ENCODE measurements at places on chromosomes 16 and 17.

DNA sequence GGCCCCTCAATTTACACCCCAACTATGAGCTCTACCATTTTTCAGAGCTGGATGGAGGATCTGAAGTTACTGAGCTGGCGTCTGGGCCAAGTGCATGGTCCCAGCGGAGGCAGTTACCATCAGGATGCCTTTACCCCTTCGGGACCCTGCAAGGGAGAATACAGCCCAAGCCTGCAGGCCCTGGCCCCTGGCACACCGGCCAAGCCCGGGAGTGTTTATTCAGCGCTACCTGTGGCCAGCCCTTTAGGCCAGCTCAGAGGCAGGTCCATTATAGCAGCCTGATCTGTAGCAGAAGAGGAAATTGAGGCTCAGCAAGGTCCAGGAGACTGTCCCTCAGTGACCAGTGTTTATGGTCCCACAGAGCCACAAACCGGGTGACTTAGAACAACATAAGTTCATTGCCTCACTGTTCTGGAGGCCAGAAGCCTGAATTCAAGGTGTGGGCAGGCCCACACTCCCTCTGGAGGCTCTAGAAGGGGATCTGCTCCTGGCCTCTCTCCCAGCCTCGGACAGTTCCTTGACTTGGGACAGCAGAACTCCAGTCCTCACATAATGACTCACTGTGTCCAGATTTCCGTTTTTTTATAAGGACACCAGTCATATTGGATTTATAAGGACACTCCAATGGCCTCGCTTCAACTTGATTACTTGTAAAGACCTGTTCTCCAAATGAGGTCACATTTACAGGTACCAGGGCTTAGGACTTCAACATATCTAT is 8.8 kb downstream of the SEC14L5 start:
- no peak for DNase-seq

DNA sequence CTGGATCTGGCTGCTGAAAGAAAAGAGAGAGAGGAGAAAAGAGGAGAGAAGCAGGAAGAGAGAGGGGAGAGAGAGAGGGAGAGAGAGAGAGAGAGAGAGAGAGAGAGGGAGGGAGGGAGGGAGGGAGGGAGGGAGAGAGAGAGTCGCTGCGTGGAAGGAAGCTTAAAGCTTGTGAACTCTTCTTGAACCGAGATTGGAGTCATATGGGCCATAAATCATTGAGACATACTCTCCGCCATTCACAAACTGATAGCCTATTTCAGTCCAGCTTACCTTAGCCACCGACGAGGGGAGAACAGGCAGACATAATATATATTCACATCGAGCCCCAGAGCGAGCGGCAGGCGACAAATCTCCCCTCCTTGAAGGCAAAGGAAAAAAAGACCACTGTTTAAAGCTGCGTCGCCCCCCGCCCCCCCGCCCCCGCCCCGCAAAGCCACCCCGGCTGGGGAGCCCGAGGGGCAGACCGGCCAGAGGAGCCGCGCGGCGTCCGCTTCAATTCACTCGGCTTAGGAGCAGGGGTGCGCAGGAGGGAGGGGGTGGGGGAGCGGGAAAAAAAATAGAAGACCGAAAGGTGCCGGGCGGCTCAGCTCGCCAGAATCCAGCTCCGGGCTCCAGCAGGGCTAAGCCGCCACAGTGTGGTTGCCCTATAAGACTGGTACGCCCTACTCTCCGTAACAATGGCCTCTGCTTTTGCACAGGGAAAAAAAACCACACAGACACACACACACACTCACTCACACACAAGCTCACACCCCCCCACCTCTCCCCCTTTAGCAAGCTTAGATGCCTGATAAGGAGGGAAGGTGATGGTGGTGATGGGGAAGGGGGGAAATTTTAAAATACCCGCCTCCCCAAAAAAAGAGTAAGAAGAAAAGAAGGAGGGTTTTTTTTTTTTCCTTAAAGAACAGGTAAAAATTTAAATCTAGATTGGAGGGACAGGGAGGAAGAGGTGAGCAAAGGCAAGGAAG is 10.6 kb upstream of the HOXB2 start:
- no peak for DNase-seq

DNA sequence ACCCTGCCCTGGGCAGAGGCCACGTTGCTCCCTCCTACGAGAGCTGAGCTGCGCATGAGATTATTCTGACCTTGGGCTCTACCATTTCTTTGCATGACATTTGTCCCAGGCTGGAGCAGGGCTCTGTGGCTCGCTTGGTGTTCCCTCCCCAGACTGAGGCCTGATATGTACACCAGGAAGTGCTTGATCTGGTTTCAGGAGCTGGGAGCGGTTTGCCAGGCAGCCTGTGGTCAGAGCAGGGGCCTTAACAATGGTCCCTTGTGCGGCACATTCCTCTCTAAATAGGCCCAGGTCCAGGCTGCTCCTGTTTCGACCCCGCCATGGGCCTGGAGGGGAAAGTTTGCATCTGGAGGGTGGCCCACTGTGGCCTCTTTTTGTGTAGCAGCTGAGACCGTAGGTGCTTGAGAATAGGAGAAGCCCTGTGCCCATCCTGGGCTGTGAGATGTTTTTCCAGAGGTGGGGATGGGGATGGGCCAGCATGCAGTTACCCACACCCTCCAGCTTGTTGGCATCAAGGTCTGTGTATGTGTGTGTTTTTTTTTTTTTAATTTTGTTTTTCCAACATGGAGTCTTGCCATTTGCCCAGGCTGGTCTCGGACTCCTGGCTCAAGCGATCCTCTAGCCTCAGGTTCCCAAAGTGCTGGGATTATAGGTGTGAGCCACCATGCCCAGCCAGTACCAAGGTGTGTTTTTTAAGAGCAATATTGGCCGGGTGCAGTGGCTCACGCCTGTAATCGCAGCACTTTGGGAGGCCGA is 253.9 kb downstream of the SEC14L1 start:
- no peak for DNase-seq

DNA sequence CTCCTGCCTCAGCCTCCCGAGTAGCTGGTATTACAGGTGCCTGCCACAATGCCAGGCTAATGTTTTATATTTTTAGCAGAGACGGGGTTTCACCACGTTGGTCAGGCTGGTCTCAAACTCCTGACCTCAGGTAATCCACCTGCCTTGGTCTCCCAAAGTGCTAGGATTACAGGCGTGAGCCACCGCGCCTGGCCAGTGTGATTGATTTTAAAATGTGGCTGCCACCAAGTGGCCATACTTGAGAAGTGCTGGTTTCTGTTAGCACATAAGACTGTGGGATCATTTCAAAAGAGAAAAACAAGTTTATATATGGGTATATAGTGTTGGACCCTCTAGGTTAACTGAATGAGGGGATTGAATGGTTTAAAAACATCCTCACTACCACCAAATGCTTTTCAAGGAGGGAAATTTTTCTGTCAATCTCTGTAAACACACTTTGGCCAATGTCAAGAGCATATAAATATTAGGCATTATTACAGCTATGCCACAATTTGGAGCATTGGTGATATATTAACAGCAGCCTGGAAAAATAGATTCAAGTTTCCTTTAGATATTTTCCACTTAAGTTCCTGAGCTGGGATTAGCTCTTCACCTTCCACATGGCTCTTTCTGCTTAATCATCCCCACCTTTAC is 13.5 kb upstream of the DHRS13 start:
- DNase-seq = no peak

DNA sequence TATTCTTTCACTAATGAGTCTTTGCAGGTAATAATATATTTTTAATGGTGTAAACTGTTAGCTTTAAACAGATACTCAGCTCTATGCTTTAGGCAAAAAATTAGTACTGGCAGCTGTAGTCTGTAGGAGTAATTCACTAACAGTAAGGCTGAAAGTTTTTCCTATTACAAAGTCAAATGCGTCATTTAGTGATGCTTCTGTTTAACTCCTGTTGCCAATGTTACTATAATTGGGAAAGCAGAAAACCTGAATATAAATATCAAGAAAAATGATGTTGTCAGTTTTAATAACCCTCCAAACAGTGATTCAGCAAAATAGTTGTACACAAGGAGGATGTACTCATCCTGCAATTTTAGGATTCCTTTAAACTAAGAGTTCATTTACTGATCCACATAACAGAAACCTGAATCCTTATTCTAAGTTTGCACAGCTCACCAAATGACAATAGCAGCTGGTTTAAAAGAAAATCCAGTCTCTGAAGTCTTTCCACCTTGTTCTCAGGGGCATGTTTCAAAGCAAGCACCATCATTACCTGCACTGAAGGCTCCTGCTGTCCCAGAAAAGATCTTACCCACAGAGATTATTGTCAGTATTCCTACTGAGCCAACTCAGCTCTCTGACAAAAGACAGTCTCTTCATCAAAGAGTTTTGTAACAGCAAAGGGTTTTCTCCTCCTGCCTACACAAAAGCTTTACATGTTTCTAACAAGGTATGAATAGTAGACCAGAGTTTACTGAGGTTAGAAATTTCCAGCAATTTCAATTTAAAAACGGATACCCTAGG is 4.2 kb downstream of the CDR2 start:
- DNase-seq = no peak

- no peak for DNase-seq
Observed at GRCh38 chr16:17354141-17354601, 116.6 kb downstream of the XYLT1 start.

DNA sequence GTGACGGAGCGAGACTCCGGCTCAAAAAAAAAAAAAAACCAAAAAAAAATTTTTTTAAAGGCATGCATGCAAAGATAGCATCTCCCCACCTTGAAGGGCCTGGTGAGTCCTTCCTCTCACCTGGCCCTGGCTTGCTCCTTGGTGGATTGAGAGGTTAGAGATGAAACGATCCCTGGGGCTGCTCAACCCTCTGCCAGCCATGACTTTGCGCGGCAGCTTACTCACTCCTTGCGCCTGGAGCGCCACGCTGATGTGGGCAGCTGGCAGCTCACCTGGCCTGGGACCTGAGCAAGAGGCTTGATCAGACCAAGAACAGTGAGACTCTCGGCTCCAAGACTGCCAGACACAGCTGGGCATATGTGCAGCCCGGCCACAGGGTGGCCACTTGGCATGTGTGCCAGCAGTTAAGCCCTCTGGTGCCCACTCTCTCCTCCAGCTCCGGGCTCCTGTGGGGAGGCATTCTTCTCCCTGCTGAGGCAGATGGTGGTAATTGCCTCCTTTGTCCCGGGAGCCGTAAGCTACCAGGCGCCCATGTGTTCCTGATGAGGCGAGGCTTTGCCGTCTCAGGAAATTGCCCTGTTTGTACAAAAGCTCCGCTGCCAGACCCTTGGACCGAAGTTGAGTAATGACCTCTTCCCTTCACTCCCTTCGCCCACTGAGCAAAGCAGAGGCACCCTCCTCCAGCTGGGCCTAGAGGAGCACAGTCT is 5.1 kb upstream of the EVPL start:
- DNase-seq = no peak

DNA sequence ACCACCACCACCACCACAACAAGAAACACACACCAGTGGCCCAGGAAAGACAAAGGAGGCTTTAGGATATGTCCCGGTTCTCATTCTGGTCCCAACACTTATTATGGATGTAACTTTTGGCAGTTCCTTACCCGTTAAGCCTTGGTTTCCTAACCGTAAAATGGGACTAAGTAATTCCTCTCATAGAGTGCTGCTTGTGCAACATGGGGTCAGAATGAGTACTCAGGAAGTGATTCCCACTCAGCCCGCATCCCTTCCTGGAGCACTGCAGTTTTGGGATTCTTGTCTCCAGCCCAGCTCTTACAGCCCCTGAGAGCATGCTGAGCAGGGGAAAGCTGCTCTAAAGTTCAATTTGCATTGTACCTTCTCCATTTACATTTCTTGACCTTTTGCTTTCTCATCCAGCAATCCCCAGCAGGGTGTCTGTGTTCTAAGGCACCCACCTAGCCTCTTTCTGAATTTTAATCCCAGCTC is 262.6 kb downstream of the PRKCA start:
- no peak for DNase-seq

- DNase-seq = peak; percentile 59
Observed at GRCh38 chr17:2828397-2829038, 32.3 kb downstream of the RAP1GAP2 start.

DNA sequence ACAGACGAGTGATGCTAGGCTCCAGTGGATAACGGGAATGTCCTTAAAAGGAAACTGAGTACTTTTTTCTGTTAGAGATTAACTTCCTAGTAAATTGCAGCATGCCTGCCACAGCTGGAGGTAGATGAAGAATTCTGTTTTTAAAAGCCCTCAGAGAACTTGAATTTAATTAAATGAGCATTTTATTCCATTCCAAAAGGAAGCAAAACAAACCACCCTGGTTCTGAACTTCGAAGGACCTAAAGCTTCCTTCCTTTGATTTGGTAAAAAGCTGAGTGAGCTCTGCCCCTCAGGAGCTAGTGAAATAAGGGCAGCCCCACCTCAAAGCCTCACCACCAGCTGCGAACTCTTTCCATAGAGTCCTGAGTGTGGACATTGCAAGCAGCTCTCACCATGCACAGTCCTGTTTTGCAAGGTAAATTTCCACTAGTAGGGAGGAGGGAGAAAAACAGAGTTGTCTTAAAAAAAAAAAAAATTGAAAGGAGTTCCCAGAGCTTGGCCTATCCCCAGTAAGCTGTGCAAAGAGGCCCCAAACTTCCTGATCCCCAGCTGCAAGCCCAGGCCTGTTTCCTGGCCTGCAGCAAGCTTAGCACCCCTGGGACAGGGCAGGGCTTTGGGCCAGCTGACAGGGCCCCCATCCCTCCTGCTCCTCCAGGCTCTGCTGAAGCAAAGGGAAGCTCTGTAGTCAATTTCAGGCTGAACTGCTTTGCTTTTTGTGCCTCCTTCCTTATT is 11.2 kb downstream of the CHD9NB start:
- DNase-seq = no peak

- no peak for DNase-seq
Observed at GRCh38 chr16:24471561-24472350, 67.6 kb upstream of the RBBP6 start.

DNA sequence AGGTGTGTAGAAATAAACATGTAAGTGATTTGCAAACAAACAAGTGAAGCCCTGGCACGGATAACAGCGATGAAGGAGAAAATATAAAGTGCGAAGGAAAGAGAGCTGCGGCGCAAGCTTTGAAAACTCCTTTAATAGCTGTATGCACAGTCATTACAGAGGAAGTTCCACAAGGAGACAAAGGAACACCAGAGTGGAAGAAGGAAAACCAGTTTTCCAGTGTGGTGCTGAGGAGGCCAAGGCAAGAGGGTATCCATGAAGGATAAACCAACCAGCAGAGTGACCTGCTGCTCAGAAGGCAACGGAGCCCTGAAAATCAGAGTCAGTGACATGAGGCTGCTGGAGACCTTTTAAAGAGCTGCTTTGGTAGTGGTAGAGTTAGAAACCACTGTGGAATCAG is 24.4 kb downstream of the METTL16 start:
- no peak for DNase-seq

DNA sequence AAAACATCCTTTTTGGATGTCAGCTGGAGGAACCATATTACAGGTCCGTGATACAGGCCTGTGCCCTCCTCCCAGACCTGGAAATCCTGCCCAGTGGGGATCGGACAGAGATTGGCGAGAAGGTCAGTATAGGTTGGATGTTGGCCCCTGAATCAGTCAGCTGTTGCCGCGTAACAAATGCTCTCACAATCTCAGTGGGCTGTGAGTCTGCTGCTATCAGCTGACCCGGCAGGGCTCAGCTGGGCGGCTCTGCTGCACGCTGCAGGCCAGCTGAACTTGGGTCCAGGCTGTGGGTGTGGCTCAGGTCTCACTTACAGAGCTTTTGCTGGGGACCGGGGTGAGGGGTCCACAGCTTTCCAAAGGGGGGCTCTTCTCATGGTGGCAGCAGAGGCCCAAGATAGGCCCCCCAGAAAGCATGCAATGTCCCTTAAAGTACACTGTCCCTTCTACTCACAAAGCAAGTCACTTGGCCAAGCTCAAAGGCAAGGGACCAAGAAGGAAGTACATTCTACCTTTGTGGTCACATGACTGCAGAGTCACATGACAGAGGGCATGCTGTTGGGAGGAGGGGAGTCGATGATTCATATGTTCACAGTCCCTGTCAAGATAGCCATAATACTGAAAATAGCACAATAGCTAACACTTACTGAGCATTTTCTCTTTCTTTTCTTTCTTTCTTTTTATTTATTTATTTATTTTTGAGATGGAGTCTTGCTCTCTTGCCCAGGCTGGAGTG is 134.2 kb downstream of the ABCC1 start:
- no peak for DNase-seq

GRCh38 chr17:41324180-41325075 is 8.9 kb upstream of the KRTAP17-1 start:
- no peak for DNase-seq

All from T follicular helper cell (primary cell).